Astrocyte (in vitro differentiated cells and primary cell): ENCODE measurements at places on chromosomes 3 and 15.

DNA sequence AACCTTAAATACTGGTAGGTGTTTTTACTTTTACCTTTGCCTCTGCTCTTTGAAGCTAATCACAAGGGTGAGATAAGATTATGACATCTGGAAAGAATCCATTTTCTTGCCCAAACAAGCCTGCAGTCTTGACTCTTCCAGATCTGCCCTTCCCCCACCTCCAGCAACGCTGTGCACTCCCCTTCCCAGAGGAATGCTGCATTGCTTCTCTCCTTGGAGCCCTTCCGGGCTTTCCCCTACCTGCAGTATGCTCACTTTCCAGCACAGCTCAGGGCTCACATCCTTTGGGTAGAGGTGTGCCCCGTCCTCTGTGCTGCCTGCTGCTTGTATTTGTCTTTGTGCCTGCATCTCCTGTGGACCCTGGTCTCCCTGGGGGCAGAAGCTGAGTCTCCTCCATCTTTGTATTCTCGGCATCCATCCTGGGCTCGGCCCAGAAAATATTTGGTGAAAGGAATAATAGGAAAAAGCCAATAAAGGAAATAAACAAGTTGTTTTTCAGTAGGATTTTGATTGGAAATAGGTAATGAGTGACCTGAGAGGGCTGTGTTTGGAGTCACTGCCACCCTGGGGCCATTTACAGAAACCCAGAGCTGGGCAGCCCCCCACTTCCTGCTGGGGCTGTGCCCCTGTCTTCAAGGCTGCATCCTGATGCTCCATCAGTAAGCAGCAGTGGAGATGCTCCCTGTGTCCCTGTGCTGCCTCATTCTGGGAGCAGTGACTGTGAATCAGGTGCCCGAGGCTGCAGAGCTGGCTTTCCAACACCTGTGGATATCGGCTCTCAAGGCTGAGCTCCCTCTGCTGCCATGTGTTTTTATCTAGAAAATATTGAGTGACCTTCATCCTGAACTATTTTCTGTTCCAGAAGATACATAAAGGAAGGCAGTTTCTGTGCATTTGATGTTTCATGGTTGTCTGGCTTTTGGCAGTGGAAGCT is 117.5 kb downstream of the EEFSEC start:
- no peak for DNase-seq

- peak; percentile 13 for DNase-seq
Measured at GRCh38 chr15:66456211-66456610, 41.4 kb downstream of the SNAPC5 start.

DNA sequence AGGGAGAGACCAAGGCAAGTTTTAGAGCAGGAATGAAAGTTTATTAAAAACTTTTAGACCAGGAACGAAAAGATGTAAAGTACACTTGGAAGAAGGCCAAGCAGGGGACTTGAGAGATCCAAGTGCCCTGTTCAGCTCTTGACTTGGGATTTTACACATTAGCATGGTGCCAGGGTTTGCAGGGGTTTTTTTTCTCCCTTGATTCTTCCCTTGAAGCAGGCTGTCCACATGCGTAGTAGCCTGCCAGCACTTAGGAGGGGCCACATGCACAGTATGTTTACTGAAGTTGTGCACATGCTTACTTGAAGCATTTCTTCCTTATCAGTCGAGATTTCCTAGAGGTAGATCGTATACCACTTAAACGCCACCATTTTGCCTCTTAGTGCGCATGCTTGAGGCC is 277.5 kb upstream of the AGTR1 start:
- no peak for DNase-seq

- DNase-seq, result no peak
Measured at GRCh38 chr3:46968783-46969428, 7.6 kb downstream of the CCDC12 start.

- DNase-seq, result peak; percentile 16
Measured at GRCh38 chr15:66682865-66683264, 19.2 kb upstream of the SMAD6 start.

DNA sequence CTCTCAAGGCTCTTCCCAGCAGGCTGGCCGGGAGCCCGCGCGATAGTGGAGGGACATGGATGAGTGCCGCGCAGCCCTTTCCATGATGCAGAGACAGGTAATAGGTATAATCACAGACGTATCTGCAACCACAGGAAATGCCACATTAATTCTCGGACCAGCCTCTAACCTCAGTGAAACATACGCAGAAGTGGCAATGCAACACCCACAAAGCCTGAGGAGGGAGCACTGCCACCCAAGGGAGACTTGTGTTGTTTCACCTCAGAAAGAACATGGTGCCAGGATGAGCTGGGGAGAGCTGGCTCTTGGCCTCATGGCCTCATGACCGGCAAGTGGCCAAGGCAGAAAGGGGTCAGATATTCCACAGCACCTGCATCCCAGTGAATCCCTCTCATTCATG is 39.0 kb downstream of the PGPEP1L start:
- no peak for DNase-seq

DNA sequence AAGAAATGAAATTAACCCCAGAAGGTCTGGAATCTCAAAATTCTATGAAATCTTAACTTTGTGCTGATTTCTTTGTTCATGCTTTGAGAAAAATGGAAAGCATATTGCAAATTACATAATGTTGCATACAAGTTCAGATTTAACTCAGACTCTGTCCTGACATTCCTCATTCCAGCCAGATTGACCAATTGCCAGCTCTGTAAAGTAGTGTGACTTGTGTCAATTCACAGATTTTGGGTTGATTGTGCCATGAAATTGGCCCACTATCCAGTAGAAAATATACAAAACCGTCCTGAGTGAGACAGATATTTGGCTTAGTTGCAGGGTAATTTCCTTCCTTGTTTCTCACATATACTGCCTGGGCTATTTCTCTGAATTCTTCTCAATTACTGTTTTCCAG is 1312.6 kb downstream of the ROBO1 start:
- DNase-seq, result no peak

- DNase-seq, result no peak
Measured at GRCh38 chr3:100044369-100044768, 69.9 kb downstream of the FILIP1L start.

- no peak for DNase-seq
Measured at GRCh38 chr3:123075359-123075758, 8.5 kb downstream of the PDIA5 start.

DNA sequence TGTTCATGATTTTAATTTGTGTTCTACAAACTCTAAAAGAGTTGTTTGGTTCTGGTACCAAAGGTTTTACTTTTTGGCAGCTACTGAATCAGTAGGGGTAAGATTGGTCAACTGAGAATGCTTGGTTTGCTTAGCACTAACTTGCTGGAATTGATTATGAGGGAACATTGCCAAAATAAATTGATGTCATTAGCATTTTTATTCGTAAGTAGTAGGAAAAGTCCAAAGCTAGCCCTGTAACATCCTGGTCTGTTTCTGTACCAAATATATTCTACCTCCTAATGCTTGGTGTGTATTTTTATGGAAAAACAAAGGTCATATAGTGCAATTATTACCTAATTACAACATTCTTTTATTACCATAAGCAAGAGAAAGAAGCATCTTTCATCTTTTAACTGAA is 35.9 kb upstream of the KPNA4 start:
- DNase-seq, result peak; percentile 2

DNA sequence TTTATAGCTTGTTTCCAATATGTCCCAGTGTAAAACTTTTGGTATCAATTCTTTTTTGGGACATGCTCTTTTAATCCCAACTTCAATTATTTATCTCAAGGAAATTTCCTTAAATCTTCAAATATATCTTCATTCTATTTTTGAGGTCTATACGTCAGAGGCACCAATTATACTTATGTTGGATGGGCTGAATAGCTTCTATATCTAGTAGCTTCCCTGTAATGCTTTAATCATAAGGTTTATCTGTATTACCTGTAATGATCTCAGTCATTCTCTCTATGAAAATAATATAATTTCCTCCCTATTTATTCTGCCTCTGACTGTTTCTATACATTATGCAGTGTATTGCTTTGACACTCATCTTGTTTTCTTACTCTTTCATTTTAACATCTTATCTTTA is 29.9 kb upstream of the MCCC1 start:
- no peak for DNase-seq

DNA sequence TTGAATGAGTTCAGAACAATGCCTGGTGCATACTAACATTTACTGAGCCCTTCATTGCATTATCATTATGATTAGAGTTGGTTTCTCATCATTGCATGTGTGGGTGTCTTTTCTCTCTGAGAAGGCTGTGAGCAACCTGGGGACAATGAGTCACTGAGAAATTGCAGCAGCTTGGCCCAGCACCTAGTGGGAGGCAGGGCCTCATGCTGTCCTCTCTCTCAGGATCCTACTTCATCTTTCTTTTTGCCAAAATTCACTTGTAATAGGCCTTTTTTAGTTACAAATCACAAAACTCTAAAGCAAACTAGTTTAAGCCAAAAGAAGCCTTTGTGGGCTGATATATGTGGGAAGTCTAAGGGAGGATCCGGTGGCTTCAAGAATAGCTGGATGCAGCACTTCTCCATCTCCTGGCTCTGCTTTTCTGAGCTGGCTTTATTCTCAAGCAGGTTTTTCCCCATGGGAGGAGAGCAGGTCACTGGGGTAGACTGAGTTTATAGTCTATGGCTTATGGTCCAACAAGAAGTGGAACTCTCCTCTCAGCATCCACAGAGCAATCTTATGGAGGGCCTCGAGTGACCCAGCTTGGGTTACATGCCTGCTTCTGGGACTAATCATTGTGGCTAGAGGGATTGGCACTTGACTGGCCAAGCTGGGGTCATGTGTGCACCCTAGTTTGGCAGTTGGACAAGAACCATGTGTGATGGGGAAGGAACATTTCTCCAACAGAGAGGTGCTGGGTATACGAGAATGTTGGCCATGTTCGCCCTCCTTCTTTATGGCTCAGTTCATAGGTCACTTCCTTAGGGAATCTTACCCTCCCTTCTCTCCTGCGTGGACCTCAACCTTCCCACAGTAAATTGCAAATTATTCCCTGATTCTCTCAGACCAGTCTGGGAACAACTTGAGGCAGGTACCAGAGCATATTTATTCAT is 8.7 kb upstream of the CAMK1 start:
- DNase-seq, result peak; percentile 68

- DNase-seq, result no peak
Measured at GRCh38 chr3:100532411-100532810, 40.0 kb downstream of the TMEM45A start.

DNA sequence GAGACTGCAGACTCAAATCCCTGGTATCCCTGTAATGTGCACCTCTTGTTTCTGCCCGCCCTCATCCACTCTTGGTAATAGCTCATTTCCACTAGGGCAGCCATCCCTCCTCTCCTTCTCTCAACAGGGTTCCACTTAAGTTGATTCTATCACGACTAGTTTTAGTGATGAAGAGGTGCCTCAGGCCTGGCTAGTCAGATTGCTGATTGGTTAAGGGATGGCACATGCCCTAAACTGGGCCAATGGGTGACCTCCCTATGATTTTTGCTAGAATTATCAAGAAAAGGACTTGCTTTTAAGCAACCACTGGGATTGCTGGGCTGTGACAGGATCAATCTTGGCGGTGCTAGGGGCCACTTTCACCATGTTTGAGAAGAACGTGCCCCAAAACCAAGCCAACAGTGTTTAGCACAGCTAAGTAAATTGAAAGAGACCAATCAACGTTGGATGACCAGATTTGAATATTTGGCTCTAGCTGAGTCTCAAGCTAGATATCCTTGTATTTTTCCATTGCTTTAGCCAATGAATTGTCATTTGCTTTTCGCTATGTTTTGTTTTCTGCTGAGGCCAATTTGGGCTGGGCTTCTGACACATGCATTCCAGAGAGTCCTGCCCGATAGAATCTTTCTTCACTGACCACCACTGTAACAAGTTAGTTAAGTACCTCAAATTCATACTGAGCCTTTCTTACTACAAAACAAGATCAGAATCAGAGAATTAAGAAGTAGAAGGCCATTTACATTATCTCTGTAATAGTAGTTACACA is 131.0 kb downstream of the PDZRN3 start:
- peak; percentile 87 for DNase-seq

- no peak for DNase-seq
Measured at GRCh38 chr15:73183071-73183470, 130.8 kb downstream of the NEO1 start.

GRCh38 chr3:164814106-164814505 is 264.2 kb downstream of the SI start:
- DNase-seq, result no peak

GRCh38 chr15:69704229-69704628 is 251.6 kb downstream of the RPLP1 start:
- DNase-seq, result peak; percentile 26

GRCh38 chr3:49255112-49255511 is 21.9 kb downstream of the C3orf62 start:
- no peak for DNase-seq

DNA sequence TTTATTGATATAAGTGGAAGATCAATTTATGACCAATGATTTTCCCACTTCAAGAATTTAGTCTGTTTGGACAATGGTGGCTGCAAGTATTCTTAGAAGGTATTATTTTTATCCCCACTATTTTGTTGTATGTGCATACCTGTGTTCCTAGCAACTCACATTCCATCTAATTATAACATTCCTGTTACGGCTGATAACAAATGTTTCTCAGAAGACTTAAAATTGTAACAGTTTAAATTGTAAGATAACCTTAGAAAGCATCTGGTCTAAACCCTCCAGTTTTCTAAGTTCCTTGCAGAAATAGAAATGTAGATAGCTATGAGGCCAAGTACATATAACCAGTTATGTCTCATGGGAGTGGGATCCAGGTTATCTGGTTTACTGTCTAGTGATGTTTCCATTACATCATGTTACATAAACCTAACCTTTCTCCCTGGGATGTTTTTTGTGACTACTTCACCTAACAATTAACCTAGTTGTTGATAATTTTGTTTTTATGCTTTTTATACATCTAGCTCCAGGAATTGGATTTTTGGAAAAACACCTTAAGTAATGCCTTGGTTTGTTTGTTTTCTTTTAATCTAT is 11.1 kb upstream of the MFN1 start:
- peak; percentile 38 for DNase-seq

GRCh38 chr15:80679167-80679803 is 15.8 kb upstream of the ABHD17C start:
- no peak for DNase-seq

DNA sequence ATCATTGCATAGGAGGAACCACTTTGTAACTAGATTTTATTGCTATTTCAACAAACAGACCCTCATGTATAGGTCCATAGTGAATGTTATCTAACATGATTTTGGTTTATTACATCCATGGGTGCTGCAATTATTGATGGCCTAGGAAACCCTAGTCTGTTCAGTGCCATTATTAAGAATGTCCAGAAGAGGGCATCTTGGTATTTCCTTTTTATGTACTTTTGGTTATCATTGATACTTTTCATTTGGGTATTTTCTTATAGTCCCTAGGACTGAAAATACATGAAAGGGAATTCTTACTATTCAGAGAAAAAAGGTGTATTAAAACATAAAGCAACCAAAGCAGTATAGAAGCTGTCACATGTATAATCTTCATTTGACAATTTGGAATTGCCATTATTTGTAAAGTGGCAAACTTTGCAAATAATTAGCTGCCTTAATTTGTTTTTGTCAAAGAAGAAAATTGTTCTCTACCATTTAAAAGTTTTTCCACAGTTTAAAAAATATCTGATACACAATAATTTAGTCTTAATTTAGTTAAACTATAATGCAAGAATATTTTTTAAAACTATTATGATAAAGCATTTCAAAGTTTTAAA is 48.7 kb downstream of the CNOT10 start:
- DNase-seq, result peak; percentile 19
